ENCODE measurements at places on chromosomes 2 and 18. TPM values are rescaled to one million over a fixed set of nuclear protein-coding genes. Genes with fewer than 3 reads are reported as not detected.

DNA sequence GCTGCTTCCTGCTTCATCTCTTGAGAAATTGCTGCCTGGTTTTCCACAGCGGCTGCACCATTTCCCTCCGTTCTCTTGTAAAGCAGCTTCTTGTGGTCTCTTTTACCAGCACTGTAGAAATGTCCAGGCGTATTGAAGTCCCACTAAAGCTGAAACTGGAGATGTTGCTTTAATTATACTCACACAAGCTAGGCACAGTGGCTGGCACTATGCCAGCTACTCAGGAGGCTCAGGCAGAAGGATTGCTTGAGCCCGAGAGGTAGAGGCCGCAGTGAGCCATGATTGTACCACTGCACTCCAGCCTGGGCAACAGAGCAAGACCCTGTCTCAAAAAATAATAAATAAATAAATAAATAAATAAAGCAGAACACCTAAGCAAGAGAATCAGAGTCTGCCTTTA is 19.2 kb upstream of the ATP9B start:
- no peak for DNase-seq

DNA sequence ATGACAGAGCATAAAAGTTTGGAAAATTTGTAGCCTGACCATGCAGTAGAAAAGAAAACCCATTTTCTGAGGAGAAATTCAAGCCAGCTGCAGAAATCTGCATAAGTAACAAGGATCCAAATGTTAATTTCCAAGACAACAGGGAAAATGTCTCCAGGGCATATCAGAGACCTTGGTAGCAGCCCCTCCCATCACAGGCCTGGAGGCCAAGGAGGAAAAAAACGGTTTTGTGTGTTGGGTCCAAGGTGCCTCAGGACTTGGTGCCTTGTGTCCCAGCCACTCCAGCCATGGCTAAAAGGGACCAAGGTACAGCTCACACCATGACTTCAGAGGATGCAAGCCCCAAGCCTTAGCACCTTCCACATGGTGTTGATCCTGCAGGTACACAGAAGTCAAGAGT is 324.4 kb downstream of the ETAA1 start:
- DNase-seq, result no peak

DNA sequence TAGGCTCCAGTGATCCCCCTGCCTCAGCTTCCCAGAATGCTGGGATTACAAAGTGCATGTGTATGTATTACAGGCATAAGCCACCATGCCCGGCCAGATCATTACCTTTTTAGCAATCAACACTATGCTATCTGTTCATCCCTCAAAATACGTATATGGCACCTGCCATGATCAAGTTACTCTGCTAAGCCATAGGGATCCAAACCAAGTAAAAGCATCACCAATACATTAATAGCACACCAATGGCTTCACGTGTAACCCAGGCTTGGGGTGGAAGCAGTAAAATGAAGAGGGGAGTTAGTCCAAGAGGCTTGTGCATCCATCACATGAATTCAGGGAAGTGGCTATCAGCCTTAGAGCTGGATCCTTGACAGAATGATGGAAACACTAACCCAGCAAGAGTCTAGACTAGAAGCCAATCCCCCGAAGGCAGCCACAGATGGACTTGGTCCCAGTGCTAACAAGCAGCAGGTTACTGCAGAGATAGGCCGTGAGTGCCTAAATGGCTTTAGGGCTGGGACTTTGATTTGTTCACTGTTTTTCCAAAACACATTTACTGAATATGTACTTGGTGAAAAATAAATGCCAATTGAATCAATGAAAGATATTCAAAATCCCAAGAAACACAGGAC is 11.3 kb downstream of the HDLBP start:
- no peak for DNase-seq

DNA sequence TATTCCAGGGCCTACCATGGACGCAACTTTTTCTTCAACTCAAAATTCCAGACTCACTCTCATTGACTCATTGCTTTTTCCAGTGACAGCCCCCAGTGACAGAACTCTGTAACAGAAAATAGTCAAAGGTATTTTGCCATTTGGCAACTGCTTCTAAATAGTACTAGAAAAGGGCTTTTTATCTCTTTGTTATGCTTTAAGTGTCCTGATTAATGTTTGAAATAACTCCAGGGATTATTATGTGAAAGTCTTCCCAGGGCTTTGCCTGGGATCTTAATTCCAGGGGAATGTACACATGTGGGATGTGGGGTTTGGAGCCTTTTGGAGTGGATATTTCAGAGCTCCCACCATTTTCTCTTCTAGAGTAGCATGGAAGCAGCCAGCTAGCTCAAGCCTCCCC is 198.8 kb downstream of the KCNS3 start:
- no peak for DNase-seq

DNA sequence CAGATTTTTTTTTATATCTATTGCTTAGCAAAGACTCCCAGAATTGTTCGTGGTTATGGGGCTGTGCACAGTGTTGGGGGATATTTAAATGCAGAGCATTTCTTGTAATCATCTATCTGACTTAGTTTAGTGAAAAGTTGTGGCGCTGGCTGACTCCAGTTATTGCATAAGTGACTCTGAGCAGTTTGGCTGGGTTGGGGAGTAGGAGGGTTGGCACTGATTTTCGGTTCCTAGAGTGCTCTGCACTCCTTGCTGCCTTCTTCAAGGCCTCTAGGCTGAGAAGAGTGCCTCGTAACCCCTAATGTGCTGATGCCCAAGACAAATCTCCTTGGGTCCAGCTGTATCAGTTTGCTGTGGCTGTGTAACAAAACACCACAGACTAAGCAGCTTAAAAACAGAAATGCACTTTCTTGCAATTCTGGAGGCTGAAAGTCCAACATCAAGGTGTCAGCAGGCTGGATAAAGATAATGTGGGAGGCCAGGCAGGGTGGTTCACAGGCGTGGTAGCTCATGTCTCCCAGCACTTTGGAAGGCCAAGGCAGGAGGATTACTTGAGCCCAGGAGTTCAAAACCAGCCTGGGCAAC is 6.5 kb upstream of the IMPA2 start:
- DNase-seq, result no peak

GRCh38 chr2:30218814-30219213 is 12.5 kb upstream of the LBH start:
- DNase-seq, result peak; percentile 100

DNA sequence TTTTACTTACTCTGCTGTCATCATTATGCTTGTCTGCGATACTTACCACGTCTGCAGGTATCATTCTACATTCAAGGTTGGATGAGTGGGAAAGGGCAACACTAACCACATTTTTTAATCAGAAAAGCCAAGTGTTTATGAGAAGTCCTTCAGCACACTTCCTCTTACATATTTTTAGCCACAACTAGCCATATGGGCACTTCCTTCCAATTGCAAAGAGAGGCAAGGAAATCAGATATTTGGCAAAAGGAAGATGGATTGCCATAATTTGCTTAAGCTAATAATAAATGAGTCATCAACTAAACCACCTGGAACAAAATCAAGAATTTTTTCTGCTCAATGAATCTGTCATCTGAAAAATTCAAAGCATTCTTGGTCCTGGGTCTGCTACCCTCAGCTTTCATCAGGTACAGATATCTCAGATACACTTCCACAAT is 16.7 kb upstream of the MRO start:
- DNase-seq, result peak; percentile 99

DNA sequence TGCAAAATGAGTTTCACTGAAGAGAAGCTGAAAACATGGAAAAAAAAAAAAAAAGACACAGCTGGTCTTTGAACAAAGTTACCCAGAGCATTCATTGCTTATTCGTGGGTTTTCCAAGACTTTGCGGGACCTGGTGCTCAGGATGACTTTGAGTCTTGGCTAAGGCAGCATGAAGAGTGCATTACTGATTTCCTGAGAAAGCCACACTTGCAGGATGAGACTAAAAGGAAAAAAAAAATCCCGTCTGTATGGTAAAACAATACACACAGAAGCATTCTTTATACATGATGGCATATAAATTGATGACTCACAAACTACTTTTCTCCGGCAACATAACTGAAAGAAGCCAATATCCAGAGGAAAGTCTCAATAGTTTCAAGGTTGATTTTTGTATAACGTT is 195.4 kb downstream of the SPP2 start:
- DNase-seq, result peak; percentile 95

DNA sequence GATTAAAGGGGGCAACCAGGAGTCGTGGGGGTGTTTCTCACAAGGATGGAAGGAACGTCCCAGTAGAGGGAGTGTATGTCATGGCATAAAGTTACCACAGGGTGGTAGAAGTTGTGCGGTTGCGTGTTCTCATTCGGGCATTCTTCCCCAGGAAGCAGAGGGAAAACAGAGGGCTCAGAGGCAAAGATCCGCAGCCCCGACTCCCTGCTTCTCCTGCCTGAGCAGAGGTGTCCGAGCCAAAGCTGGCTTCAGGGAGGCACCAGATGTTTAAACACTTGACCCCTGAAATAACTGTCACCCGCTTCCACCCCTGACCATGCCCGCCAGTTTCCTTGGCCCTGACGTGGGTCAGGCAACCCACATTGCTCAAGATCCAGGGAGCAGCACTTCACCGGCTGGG is 83.7 kb downstream of the EN1 start:
- DNase-seq, result no peak

DNA sequence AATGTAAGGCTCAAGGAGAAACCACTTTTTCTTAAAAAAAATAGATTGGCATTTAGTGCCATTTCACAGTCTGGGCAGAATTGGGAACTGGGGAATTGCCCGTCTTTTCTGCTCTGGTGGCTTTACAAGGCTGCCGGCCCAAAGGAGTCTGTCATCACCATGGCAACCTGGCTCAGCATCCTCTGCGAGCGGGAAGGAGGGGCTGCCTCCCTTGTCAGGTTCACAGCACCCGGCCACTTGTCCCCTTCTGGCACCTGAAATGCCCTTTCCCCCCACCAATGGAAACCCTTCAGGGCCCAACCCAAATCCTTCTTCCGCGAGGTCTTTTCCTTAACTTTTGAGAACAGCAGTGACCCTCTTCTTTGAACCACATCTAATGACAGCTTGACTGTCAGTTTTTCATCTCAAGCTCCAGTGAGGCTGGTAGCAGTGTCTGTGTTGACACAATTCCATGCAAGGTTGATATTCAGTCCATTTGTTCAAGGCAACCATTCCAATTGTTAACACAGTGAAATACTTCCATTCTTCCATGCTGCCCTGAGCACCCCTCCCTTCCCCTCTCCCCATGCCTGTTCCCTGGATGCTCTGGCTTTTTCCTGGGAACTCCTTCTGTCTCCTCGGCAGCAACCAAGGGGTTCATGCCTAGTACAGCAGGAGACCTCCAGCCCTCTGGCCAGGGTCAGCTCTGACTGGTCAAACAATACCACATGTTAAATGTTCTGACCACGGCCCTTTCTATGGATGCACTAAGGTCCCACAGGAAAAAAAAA is 79.6 kb downstream of the DNER start:
- DNase-seq, result no peak

DNA sequence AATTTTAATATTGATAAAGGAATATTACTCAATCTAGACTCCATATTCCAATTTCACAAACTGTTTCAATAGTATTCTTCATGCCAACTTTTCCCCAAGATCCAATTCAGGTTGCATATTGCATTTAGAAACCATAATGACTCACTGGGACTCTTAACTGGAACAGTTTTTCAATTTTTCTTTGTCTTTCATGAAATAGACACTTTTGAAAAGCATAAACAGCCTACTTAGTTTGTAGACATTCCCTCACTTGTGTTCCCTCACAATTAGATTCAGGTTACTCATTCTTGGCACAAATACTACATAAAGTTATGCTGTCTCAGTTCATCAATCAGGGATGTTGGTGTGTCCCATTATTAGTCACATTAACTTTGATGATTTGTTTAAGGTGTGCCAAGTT is 1768.4 kb upstream of the PIK3C3 start:
- DNase-seq, result no peak

DNA sequence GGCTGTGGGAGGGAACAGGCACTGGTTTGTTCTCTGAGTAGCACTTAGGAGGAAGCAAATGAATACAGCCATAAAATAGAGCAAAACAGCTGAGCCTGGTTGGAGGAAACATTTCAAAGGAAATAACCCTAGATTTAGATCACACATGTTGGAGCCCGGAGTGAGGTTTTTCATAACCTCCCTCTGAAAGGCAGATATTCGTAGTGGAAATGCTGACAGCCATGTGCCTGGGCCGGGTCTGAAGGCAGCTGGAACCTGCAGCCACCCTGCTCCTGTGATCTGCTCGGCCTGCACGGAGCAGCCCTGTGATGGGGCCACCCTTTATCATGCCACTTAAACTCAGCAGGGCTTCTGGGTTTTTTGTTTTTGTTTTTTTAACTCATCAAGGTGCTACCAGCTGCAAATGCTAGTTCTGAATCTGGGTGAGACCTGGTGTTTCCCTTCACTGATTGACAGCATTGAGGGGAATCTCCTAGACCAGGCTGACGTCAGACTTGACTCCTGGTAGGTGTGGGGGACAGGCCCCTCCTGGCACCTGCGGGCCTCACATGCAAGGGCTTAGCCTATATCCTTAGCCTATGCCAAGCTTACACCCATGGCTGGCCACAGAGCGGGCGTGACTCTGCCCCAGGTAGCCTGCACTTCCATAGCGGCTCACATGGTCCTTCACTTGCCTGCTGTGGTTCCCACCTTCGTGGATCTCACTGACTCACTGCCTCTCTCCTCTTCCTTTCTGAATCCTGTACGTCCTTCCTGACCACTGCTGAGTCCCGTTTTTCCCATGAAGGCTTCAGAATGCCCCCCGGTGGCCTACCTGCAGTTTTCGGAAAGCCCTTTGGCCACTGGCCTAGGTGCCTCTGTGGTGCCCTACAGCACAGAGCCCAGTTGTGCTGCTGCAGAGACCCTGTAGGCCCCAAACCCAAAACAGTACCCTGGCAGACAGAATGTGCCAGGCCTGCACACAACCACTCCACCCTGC is 217.3 kb downstream of the SEPTIN10 start:
- no peak for DNase-seq

DNA sequence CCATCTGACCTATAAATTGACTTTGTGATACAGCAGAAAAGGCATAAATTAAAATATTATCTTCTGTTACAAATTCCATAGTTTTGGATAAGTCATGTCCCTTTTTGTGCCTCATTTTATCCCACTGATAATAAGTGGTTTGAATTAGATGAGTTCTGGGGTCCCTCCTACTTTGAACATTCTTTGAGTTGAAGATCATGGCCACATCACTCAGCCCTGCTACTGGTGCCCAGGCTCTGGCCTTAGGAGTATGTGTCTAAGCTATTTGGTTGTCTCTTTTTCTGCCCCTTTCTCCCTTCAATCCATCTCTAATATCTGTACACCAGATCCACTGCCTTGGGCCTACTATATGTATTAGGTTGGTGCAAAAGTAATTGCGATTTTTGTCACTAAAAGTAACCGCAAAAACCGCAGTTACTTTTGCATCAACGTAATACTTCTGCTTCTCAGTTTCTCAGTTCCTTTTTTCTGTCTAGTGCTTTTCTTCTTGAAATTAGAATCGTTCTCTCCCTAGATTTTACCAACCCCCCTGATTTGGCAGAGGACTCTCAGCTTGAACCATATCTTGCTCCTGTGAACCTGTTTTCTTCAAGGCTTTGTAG is 362.5 kb upstream of the TNP1 start:
- DNase-seq, result no peak

- no peak for DNase-seq
Measured at GRCh38 chr2:161412346-161412745, 3.8 kb upstream of the TBR1 start.

GRCh38 chr2:207571370-207571769 is 41.6 kb downstream of the CREB1 start:
- DNase-seq, result no peak

GRCh38 chr2:4915357-4915756 is 776.8 kb upstream of the SOX11 start:
- DNase-seq, result no peak

The MYOM1 gene
- total RNA-seq, result 1.3 TPM

The SPATA3 gene
- not detected for total RNA-seq

The TLX2 gene
- 3.8 TPM for total RNA-seq

The UGT1A4 gene
- 73.6 TPM for total RNA-seq

The PJVK gene
- 14.6 TPM for total RNA-seq

The TCF7L1 gene
- 2.3 TPM for total RNA-seq

The MYO1B gene
- total RNA-seq, result 48.5 TPM

The UGT1A5 gene
- total RNA-seq, result 91.2 TPM

The SPAST gene
- 17.2 TPM for total RNA-seq
